ENCODE measurements at places on chromosomes 5 and 9.

DNA sequence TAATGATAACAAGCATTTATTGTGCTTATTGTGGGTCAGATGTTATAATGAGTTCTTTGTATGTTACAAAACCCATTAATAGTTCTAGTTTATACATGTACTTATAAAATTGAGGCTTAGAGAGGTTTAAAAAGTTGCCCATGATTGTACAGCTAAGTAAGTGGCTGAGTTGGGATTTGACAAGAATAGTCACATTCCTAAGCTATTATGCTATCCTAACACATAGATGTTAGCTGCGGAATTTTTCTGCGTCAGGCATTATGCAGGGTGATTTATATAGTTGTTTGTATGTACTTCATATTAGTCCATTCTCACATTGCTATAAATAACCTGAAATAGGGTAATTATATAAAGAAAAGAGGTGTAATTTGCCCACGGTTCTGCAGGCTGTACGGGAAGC is 12.5 kb downstream of the COMMD10 start:
- no peak for DNase-seq

- DNase-seq = no peak
Observed at GRCh38 chr5:77847129-77847460, 71.0 kb upstream of the TBCA start.

- DNase-seq = no peak
Observed at GRCh38 chr9:130156672-130157071, 15.5 kb upstream of the NCS1 start.

GRCh38 chr9:86660146-86660943 is 287.0 kb downstream of the GAS1 start:
- DNase-seq = no peak

GRCh38 chr5:97534166-97534565 is 351.1 kb upstream of the RIOK2 start:
- DNase-seq = no peak

DNA sequence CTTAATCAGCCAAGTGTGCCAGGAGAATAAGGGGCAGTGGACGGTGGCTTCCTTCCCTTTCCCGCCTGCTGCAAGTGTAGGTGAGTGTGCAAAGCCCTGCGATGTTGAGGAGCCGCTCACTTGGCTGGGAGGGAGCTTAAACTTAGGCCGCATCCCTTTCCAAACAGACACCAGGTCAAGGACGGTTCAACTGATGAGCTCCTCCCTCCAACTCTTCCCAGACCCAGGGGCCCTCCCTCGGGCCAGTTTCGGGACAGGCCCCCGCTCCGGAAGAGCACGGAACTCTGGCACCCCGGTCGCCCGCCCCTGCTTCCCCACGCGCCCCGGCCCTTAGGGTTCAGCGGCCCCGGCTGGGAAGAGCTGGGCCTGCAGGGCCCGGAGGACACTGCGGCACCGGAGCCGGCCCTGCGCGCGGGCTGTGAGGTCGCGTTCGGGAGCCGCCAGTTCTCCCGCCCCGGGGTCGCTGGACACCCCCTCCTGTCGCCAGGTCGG is 481 bp downstream of the MRPL36 start:
- no peak for DNase-seq

GRCh38 chr9:11915699-11916098 is 777.5 kb upstream of the TYRP1 start:
- no peak for DNase-seq

GRCh38 chr9:34648673-34649072 is 2.2 kb downstream of the GALT start:
- DNase-seq = no peak
